ENCODE measurements at places on chromosomes 3 and 15.

DNA sequence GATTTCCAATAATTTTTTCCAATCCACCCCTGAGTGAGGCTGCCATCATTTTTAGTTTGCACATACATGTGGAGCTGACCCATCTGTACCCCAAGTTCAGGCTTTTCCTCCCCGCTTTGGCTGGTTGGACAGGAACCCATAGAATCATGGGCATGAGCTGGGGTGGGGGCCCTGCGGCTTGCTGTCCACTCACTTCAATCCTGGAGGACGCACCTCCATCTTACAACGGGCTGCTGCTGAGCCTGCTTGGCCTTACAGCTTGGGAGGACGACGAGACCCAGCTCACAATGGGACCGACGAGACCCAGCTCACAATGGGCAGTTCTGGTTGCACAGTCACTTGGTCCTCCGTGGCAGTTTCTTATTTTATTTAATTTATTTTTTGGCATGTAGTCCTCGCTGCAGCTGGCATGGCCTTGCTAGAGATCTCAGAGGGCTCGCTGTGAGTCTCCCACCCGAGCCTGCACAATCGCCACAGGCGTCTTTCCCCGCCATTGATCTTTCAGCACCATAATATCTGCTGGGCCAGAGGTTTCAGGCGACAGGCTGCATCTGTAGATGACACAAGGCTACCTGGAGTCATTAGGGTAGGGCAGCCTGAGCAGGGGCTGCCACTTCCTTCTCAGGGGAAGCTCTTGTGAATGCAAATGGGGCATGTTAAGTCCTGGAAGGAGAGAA lies 19.6 kb upstream of the EPHB3 start:
- no peak for DNase-seq

DNA sequence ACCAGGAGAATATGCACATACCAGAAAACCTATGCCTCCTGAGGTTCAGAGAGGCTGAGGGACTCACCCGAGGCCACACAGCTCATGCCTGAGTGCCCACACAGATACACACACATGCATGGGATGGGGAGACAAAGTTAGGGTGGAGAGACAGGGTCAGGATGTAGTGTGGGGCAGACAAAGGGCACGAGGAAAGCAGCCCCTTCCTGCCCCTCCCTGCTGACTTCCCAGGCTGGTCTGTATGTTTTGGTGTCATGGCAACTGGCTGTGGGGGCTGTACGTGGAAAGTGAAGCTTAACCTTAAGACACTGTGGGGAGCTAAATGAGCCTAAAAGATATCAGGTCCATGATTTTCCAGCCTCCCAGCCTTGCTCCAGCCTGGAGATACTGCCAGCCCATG lies 57.8 kb downstream of the EPHB3 start:
- no peak for DNase-seq

GRCh38 chr3:183629546-183630301 lies 5.7 kb upstream of the KLHL24 start:
- no peak for DNase-seq

GRCh38 chr15:28005004-28005527 lies 94.0 kb downstream of the OCA2 start:
- DNase-seq = no peak

GRCh38 chr3:195540027-195540426 lies 3.1 kb downstream of the PPP1R2 start:
- no peak for DNase-seq

DNA sequence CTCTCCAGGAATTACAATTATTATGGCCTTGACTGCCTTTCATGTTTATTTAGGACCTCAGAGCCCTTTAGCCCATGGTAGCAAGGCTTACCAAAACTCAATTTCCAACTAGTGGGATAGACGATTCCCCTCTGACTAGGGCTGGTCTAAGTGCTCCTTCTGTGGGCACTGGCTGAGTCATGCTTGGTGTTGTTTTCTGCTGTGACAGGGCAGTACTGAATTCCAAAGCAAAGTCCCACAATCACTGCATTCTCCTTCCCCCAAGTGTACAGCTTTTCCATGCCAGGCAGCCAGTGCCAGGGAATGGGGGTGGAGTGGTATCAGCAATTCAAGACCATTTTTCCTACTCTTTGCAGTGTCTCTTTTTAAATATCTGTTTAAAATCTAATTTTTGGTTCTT lies 509.0 kb upstream of the NECTIN3 start:
- DNase-seq = no peak

DNA sequence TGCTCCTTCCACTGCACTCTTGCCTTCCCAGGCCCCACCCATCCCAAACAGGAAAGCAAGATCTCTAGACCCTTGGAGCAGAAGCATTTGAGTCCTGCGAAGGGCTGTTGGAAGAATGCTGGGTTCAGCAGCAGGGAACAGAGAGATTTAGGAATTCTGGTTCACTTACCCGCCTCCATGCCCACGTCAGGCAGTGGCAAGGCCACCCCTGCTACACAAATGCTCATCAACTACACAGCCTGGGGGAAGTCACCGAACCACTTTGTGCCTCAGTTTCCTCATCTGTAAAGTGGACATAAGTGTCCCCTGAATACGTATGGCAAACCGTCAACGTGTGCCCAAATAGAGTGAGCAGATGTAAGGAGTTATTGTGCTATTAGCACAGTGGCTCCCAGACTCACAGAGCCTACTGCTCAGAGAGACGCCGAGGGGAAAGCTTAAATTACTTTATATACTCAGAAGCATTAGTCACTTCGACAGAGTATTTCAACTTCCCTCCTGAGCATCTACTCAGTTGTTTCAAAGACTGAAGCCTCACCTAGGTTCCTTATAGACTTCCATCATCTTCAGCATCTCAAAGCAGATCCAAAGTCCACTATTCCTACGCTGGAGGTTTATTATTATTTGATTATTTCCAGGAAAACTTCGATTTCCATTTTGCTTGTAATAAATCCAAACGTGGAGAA lies 905 bp downstream of the HOMER2 start:
- no peak for DNase-seq

GRCh38 chr3:119497820-119498185 lies 544 bp upstream of the TIMMDC1 start:
- DNase-seq = no peak

DNA sequence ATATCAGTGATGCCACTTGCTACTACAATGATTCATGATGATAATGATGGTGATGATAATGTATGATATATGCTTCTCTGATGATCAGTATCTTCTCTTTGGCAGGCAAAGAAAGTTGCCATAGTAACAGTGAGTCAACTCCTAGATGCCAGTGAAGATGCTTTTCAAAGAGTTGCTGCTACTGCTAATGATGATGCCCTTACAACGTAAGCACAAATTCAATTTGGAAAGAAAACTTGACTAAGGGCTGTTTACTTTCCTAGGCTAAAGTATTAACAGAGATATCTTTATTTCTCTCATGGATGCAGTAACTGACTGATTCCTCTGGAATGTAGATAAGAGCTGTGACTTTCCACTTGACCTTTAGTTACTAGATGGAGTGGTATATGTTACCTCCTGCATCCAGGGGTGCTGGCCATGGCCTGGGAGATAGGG lies 27.8 kb downstream of the ADGRG7 start:
- no peak for DNase-seq
